ENCODE measurements at places on chromosomes 13 and 19. TPM values are rescaled to one million over a fixed set of nuclear protein-coding genes. Genes with fewer than 3 reads are reported as not detected.

Gene FCGBP
- 0.96 TPM for total RNA-seq

- H3K4me1 ChIP-seq, result peaks cover 11% of the 10 kb centered on the region
- no peak overlapping the region for H3K4me3 ChIP-seq
- no peak overlapping the region for H3K27ac ChIP-seq
- H3K27me3 ChIP-seq, result no peaks in the 10 kb centered on the region
- no peaks in the 10 kb centered on the region for H3K36me3 ChIP-seq
- DNase-seq, result no peak
Measured at GRCh38 chr13:34031610-34032009, 213.7 kb downstream of the RFC3 start.

DNA sequence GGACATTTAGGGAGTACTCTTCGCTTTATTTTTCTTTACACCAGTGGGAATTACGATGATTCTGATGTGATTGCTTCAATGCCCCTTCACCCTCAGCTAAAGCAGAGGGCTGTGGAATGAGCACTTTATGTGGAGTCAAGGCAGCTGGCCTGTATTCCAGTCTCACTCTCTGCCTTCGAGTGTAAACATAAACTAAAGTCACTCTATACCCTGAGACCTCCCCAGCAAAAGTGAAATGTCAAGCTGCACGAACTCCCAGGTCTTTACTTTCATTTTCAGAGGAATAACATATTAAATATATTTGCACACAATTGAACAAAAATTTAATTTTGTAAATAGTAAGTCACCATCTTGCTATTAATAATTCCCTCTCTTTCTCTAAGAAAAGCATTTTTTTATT lies 557.1 kb downstream of the DACH1 start:
- no peak overlapping the region for H3K4me3 ChIP-seq
- H3K27me3 ChIP-seq, result peaks cover 81% of the 10 kb centered on the region
- no peak for DNase-seq
- no peak overlapping the region for H3K27ac ChIP-seq

GRCh38 chr13:49023431-49023830 lies 47.7 kb downstream of the FNDC3A start:
- no peak overlapping the region for H3K4me3 ChIP-seq
- H3K4me1 ChIP-seq, result peaks cover 31% of the 10 kb centered on the region
- DNase-seq, result peak; percentile 58
- peak overlapping the region; percentile 63 for H3K27ac ChIP-seq

- no peak overlapping the region for H3K4me3 ChIP-seq
- no peak for DNase-seq
- H3K4me1 ChIP-seq, result no peaks in the 10 kb centered on the region
- H3K27ac ChIP-seq, result no peak overlapping the region
- no peaks in the 10 kb centered on the region for H3K27me3 ChIP-seq
- H3K36me3 ChIP-seq, result no peaks in the 10 kb centered on the region
Measured at GRCh38 chr13:43515531-43515930, 271.2 kb downstream of the ENOX1 start.

Gene ZNF154
- total RNA-seq, result not detected

DNA sequence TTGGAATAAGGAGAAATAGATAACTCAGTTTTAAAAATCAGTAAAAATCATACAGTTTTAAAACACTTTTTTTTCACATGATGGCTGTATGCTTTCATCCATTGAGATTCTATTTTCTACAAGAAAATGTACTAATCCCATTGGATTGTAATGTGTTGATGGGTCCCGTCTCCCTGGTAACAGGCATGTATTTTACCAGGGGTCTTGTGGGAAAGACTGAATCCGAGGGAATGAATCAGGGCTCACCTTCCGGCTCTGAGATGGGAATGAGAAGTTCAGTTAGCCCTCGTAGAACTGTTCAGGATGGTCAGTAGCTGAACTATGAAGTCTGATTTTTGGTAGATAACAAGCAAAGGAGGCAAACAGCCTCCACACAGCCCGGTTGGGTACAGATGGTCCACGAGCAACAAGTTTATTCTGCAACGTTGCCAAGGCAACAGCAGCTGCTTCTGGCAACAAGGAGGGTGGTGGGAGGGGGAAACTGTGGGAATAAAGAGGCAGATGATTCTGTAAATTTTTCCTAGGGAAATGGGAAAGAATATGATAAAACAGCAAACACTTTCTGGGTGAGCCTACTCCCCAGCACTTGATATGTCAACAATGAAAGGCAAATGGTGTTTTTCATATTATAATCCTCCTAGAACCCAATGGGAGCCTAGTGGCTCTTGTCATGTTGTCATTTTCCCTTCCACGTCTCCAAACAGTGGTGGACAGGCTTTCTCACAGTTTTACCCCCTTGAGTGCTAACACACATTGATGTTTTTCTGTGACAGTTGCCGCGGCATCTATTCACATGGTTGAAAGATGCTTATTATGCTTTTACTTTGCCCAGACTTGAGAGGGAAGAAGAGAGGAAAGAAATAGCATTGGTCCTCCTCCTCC lies 12.4 kb upstream of the SIAH3 start:
- no peak for DNase-seq
- peaks cover 6% of the 10 kb centered on the region for H3K4me1 ChIP-seq
- no peak overlapping the region for H3K4me3 ChIP-seq
- no peaks in the 10 kb centered on the region for H3K36me3 ChIP-seq

Gene AKAP11
- total RNA-seq, result 22.0 TPM

Gene PRRG2
- total RNA-seq, result 3.9 TPM

DNA sequence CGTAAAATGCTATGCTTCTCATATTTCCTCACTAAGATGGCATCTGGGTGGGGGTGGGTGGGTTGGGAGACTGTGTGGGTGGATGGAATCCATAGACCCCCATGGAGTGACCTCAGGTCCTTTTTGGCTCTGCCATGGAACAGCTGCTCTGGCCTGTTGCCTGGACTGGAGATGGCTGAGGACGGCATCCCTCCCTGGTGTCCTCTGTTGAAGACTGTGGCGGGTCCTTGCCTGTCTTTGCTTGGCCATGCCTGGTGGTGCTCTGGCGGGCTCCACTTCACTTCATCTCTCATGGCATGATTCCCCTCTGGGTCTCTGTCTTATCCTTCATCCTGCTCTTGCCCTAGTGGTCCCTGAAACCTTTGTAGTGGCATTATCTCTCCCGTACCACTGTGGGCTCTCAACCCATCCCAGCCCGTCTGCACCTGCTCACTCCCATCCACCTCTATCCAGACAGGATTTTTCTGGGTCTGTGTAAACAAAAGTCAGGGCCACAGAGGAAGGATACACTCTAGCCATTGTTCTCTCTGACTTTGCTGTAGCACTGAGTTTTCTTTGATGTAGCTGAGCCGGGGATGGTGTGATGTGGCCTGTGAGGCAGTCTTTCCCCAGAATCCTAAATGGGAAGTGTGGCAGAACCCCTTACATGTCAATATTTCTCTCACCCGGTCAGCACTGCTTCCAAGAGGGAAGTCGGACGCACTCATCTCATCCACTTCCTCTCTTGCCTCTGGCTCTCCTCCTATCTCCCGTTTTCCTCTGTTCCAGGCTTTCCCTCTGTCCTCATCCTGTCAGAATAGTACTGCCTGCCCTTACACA lies 36.1 kb downstream of the WDFY2 start:
- no peak for DNase-seq
- H3K4me1 ChIP-seq, result peaks cover 65% of the 10 kb centered on the region
- H3K27ac ChIP-seq, result peak overlapping the region; percentile 59

- no peaks in the 10 kb centered on the region for H3K27me3 ChIP-seq
- no peak for DNase-seq
- H3K4me3 ChIP-seq, result no peak overlapping the region
- H3K4me1 ChIP-seq, result no peaks in the 10 kb centered on the region
Measured at GRCh38 chr19:30361721-30362120, 10.5 kb upstream of the ZNF536 start.

DNA sequence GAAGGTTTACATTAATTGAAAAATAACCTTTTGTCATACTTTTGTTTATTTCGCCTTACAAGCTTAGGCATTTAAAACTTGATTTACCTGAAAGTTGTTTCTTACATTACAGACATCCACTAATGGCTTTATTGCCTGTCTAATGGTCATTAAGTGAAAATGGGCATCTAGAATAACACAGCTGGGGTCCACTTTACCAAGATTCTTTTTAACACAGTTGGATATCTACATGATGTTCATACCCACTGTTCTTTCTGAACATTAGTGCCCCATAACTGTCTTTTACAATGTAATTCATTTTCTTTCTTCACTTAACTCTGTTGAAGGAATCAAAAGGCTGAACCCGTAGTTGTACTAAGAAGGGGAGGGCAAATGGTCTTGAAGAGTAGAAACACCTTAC lies 19.8 kb upstream of the KLHL1 start:
- no peaks in the 10 kb centered on the region for H3K4me1 ChIP-seq
- no peak overlapping the region for H3K27ac ChIP-seq
- DNase-seq, result no peak

- H3K36me3 ChIP-seq, result no peaks in the 10 kb centered on the region
- H3K27me3 ChIP-seq, result no peaks in the 10 kb centered on the region
- H3K27ac ChIP-seq, result peak overlapping the region; percentile 80
- H3K4me3 ChIP-seq, result no peak overlapping the region
- DNase-seq, result peak; percentile 13
Measured at GRCh38 chr19:43078311-43078710, 4.2 kb downstream of the PSG2 start.

DNA sequence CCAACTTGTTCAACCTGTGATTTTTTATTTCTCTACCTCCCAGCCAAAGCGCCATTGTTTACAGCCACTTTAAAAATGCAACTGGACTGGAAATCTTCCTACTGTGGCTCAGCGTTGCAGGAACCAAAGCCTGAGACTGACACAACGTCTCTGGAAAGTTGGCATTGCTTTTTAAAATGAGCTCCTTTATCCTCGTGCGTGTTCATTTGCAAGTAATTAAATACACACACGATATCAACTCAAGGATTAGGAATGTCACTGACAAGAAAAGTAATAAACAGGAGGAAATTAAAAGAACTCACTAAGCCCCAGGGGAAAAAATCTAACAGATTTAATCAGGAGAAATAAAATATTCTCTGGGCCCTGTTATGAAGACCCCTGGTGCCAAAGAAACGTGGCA lies 184.6 kb upstream of the IRS2 start:
- no peak overlapping the region for H3K27ac ChIP-seq
- no peak overlapping the region for H3K4me3 ChIP-seq
- no peak for DNase-seq
- H3K36me3 ChIP-seq, result no peaks in the 10 kb centered on the region

DNA sequence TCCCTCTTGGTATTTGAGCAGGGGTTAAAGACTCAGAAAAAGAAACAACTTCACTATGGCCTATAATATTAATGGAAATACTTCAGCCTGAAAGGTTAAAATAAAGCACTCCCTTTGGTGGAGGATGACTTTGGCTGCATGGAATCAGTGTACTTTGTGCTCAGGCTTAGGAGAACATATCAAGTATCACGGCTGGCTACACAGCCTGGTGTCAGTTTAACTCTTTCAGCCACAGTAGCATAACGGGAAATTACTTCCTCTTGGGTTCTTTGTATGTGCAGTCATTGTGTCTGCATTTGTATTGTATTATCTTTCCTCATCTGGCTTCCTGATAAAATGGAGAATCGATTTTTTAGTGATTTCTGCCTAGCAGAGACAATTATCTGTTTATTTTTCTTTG lies 239.0 kb downstream of the GGACT start:
- no peak overlapping the region for H3K4me3 ChIP-seq
- H3K27me3 ChIP-seq, result no peaks in the 10 kb centered on the region
- peaks cover 13% of the 10 kb centered on the region for H3K4me1 ChIP-seq

Gene TUBA3C
- not detected for total RNA-seq

DNA sequence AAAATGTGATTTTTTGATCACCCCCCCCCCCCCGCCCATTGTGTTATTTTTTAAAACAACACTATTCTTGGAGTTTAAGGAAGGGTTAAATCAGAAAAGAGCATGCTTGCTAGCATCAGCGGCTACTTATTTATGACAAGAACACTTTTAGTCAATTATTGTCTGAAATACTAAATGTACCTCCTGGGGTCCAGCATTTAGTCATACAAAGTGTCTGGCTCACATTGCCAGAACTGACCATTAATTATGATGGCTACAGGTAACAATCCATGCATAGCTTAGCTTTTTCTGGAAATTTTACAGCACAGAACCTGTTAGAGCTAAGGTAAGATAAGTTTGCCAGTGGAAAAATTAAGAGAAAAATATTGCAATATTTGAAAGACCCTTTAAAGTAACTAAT lies 90.1 kb downstream of the PCDH9 start:
- no peak overlapping the region for H3K4me3 ChIP-seq
- no peak for DNase-seq

Gene TPTE2
- total RNA-seq, result not detected

GRCh38 chr13:102597029-102597961 lies 509 bp downstream of the TPP2 start:
- peak overlapping the region; percentile 82 for H3K4me3 ChIP-seq
- peak; percentile 17 for DNase-seq
- peaks cover 12% of the 10 kb centered on the region for H3K36me3 ChIP-seq
- H3K4me1 ChIP-seq, result peaks cover 40% of the 10 kb centered on the region
- H3K27ac ChIP-seq, result peak overlapping the region; percentile 96
- H3K27me3 ChIP-seq, result no peaks in the 10 kb centered on the region

- H3K4me3 ChIP-seq, result no peak overlapping the region
- no peaks in the 10 kb centered on the region for H3K4me1 ChIP-seq
- no peaks in the 10 kb centered on the region for H3K36me3 ChIP-seq
- no peaks in the 10 kb centered on the region for H3K27me3 ChIP-seq
- no peak overlapping the region for H3K27ac ChIP-seq
Measured at GRCh38 chr13:113013303-113013702, 44.3 kb downstream of the MCF2L start.

DNA sequence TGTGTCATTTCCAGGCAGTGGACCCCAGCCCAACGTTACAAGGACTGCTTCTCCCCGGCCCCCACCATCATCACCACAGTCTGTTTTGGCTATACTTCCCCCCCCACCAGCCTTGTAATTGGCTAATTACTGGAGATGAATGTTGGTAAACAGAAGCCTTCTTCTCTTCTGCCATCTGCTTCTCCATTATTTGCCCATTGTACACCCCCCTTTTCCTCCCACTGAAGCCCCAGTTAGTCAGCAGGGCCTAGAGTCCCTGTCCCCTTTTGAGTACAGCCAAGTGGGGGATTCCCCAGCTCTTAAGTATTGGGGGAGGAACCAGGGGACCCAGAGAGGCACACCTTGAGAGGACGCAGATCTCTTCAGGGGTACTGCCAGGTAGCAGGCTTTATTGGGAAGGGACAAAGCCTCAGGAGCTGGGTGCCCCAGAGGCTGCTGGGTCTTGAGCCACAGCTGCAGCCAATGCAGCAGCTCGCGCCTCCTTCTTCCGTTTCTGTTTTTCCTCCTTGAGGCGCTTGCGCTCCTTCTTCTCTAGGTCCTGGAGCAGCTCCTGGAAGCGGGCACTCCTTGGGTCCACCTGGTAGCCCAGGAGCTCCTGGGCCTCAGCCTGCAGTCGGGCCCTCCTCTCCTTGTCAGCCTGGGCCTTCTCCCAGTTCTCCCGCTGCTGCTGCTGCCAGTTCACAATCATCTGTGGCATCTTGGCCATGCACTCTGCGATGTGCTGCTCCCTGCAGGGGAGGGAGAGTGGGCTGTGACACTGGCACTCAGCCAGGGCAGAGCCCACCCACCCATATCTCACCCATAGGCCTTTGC lies 3.0 kb downstream of the GADD45GIP1 start:
- no peak overlapping the region for H3K4me3 ChIP-seq
- peaks cover 55% of the 10 kb centered on the region for H3K36me3 ChIP-seq
- peaks cover 29% of the 10 kb centered on the region for H3K4me1 ChIP-seq
- no peak for DNase-seq

Gene CRB3
- total RNA-seq, result 15.6 TPM

Gene COMP
- not detected for total RNA-seq
